ENCODE measurements at places on chromosomes 5 and 9.

GRCh38 chr5:20040901-20041300 lies 52.9 kb upstream of the CDH18 start:
- DNase-seq: no peak

GRCh38 chr5:77394064-77394715 lies 97.9 kb downstream of the WDR41 start:
- no peak for DNase-seq

GRCh38 chr5:75736273-75736672 lies 19.0 kb upstream of the POC5 start:
- no peak for DNase-seq

- DNase-seq: no peak
Observed at GRCh38 chr9:114310471-114311450, 12.1 kb upstream of the ORM1 start.

- no peak for DNase-seq
Observed at GRCh38 chr9:110114859-110115201, 93.1 kb downstream of the C9orf152 start.
